ENCODE measurements at places on chromosomes 1 and 21. TPM values are rescaled to one million over a fixed set of nuclear protein-coding genes. Genes with fewer than 3 reads are reported as not detected.

OR2T35 gene
- total RNA-seq, result not detected

PIP5K1A gene
- 61.1 TPM for total RNA-seq

PERM1 gene
- total RNA-seq, result not detected

TEDDM1 gene
- not detected for total RNA-seq

Measured in pulmonary artery endothelial cell (primary cell).